ENCODE measurements at places on chromosomes 1 and 21.
A peak's percentile ranks its signal among the peaks of the same experiment; 100 is the strongest.

DNA sequence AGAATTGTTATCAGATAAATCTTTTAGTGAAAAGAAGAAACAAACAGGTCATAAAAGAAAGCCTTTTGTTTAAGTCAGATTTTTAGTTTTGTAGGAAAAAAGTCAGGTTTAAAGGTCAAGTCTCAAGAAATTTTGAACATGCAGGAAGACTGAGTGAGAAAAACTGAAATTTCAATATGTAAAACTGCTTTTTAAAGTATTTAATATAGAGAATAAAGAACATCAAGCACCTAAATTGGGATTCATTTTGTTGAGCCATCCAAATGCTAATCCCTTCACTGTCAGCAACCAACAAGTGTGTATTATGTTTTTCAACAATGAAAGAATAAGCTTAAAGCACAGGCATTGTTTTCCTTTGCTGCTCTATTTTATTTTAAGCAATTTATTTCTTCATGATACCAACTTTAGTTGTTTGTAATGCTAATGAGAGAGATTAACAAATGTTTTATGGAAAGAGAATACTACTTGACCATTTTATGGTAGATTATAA, 114.9 kb upstream of the SERTAD4 start:
- DNase-seq: no peak

- peak; percentile 8 for DNase-seq
These were observed 111.6 kb downstream of the ADGRL2 start for GRCh38 chr1:81912383-81912782.

- DNase-seq: peak; percentile 23
These were observed 60.4 kb upstream of the ACOT11 start for GRCh38 chr1:54487571-54488050.

DNA sequence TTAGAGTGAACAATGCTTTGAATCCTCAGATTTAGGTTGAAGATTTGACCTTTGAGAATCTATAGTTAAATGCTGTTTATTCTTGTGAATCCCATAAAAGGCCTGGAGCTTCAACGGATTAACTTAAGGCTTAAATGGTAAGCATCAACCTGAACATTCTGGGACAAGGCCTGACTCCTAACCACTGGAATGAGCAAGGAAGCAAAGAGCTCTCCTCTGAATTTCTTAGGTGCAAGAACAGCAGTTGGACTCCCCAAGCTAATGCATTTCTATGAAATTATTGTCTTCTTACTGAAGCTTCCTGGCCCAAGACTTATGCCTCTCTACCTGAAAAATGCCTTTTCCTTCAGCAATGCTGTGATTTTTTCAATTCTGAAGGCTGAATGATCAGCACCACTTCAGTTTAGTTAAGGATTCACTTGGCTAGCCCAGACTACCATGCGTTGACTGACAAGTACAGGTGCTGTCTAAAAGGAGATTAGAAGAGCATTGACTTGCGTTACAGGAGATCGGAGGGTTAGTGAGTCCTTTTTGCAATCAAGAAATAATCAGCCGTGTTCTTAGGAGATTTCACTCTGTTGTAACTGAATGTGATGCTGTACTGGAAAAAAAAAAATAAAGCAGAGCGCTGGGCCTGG, 178.5 kb downstream of the ZC3H11B start:
- no peak for DNase-seq

DNA sequence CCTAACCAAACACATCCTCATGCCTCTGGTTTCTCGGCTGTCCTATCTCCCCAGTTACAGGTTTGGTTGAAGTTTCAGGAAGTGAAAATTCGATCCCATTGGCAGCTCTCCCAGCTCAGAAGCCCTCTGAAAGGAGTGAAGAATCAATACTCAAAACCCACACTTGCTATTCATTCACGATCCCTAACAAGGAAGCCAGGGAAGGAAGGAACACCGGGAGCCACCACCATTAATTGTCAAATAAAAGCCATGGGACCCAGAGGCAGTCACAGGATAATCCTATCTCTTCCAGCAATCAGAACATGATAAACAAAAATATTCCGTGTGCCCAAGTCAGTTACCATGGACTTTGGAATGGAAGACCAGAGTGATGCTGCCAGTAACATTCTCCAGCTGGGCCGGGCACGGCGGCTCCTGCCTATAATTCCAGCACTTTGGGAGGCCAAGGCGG, 7.0 kb downstream of the TMPRSS2 start:
- DNase-seq: no peak

DNA sequence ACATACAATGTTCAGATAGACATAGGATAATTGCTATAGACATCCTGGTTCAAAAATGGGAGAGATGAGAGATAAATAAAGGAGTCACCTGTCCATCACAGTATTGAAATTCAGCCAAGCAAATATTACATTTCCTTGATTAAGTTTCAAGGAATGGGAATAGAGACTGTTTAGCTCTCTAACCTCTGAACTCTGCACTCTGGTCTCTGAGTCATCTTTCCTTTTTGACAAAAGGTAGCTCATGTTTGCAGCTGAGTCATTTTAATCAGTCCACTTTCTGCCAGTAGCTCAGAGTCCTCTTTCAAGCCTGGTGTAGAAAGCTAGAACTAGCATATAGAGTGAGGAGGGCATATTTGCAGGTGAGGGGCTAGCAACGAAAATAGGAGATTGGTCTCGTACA, 51.4 kb upstream of the GJA8 start:
- no peak for DNase-seq

DNA sequence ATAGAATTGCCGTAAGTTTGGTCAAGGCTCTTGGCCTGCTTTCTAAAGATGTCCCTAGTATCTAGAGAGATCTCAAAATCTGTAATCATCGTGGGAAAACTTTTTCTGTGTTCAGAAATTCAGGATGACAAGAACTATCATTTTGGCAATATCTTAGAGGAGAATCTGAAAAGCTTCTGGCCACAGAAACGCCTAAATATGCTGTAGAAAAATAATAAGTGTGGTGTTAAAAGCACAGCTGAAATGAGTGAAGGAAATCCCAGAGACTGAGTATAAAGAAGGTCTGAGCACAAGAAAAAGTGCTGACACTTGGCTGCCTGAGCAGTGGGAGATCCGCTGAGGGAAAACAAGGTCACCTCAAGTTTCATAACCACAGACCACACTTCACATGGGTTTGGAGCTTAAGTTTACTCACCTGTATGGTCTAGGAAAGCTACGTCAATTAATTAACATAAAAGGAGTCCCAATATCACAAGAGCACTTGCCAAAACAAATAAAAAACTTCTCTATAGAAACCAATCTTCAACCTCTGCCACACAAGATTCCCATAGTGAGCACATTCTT, 235.2 kb upstream of the IRF2BP2 start:
- DNase-seq: no peak

DNA sequence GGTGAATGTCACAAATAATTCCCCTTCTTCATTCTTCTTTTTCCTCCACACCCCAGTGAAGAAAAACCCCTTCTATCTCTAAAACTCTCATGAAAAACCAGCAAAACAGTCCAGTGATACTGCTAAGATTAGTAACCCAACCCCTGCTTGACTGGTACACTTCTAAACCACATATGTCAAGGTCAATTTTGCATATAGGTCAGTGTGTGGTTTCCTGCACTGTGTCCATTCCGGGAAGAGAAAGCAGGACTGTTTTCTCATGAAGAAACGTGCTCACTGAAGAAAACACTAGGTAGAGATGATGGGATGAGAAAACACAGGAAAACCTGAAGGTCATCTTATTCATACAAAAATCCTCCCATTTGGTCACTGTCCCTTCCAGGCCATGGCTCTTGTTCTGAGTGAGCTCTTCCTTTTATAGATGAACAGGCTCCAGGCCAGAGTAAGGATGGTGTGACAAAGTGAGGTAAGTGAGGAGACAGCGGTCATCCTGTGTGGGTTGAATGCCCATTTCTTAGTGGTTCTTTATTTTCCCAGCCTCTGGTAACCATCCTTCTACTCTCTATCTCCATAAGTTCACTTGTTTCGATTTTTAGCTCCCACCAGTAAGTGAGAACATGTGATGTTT, 122.7 kb downstream of the FASLG start:
- DNase-seq: no peak

GRCh38 chr1:205920159-205920558, 23.1 kb downstream of the SLC26A9 start:
- no peak for DNase-seq

DNA sequence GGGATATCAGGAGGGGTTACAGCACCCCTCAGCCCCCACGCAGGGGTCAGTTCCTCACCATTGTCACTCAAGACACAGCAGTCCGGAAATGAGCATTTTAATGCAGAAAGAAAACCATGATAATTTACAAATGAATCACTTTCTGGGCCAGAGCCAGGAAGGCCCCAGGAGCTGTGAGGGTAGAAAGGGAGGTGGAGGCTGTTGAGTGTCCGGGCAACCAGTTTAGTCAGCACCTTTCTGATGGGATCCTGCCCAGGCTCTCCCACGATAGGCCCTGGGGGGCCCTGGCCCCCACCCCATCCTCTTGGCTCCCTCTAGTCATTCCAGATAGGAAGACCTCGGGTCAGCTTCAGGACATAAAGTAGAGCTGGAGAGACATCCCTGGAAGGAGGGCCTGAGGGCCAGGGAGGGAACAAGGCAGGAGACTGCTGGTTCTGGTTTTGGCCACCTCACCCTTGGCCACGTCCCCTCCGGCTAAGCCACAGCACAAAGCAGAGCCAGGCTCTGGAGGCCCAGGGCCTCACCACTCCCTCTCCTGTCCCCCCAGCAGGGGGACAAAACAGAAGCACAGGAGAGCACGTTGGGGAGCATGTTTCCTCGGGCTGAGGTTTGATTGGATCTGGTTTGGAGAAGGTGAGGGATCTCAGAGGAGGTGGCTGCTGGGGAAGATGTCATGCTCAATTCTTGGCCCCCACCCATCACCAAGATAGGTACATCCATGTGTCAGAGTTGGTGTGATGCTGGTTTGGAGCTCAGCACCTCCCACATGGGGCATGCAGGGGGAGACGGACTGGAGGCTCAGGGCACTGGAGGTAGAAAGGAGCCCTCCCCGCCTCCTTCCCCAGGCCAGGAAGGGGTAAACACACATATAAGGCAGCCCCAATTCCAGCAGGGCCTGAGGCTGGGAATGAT, 20.6 kb downstream of the ETNK2 start:
- DNase-seq: no peak

- no peak for DNase-seq
These were observed 7.6 kb downstream of the GNB1 start for GRCh38 chr1:1883092-1883873.

- DNase-seq: no peak
These were observed 73.3 kb upstream of the PAXBP1 start for GRCh38 chr21:32844653-32845436.

GRCh38 chr1:44505210-44505993, 100.3 kb downstream of the RNF220 start:
- no peak for DNase-seq

- DNase-seq: peak; percentile 50
These were observed 15.1 kb upstream of the TENT5B start for GRCh38 chr1:27027575-27028250.

DNA sequence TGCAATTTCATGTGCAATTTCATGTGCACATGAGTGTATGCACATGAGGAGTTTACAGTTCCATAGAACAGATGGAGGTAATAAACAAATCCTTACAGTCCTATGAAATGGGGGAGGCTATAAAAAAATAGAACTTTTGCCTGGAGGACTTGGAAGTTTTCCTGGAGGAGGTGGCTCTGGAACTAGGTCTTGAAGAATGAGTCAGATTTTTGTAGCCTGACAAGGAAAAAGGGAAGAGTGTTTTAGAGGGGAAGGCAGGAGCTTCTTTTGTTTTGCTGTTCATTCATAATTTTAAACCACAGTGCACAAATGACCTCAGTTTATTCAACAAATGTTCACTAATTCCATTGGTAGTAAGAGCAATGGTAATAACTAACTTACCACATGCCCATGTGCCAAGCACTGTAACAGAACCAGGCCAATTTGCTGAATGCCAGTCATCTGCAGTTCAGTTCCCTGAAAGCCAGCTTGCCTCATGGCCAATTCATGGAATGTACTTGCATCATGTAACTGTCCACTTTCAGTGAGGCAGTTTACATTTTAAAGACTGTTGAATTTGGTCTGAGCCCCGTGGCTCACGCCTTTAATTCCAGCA, 2.7 kb downstream of the DIO1 start:
- no peak for DNase-seq

DNA sequence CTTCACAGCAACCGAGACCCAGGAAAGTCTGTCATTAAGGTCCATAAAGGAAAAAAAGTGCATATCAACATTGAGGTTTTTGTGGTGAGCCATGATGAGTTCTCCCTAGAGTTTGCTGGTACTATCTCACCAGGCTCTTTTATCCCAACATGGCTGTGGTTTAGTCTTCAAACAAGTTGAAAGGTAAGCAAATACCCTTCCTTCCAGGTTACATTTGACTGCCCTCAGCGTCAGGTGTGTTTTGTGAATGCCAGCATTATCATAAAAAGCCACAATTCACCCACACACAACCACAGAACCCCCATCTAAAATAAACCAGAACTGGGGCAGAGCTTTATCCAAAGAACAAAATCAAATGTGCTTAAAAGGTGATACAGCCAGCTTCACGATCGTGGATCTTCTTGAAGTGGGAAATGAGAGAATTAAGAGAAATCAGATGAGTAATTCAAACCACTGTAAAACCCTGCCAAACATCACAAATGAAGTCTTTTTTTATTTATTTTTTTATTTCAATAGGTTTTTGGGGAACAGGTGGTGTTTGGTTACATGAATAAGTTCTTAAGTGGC, 64.7 kb downstream of the SETD4 start:
- DNase-seq: peak; percentile 61

DNA sequence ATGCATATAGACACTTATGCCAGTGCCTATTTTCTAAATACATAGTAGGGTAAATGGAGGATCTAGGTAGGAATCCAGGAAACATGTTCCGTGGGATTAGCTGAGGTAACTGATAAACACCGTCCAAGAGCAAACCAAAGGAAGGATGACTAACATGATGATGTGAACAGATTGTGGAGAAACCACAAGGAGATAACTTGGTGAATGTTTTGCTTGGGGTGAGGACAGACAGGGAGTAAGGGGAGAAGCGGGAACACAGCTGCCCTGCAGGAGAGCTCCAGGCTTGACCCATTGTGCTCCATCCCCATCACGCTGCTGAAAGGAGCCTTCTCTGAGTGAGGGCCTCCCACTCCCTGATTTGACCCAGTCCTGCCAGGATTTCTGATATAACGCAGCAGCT, 87.0 kb upstream of the ZC3H11B start:
- no peak for DNase-seq

DNA sequence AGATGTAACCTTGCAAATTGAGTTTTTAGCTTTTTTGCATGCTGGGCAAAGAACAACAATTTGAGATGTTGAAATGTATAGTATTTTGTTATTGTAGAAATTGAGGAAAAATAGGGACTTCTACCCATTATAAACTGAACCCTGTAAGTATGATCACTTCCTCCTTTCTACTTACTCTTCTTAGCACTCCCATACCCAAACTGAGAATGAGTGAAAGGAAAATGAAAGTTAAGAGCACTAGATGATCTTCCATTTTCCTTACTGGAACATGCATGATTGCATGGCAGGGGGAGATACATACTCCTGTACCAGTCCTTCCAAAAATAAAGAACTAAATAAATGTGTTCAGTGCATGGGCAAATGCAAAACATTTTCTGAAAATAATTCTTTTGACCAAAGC, 107.4 kb upstream of the KIAA1614 start:
- no peak for DNase-seq

- DNase-seq: no peak
These were observed 292.7 kb downstream of the SDCCAG8 start for GRCh38 chr1:243548516-243548915.

GRCh38 chr1:6700853-6701436, 671 bp downstream of the DNAJC11 start:
- DNase-seq: no peak

GRCh38 chr1:114253900-114254299, 100.2 kb upstream of the SYT6 start:
- DNase-seq: no peak
